ENCODE measurements at places on chromosomes 7 and 10. TPM values are rescaled to one million over a fixed set of nuclear protein-coding genes. Genes with fewer than 3 reads are reported as not detected.

DNA sequence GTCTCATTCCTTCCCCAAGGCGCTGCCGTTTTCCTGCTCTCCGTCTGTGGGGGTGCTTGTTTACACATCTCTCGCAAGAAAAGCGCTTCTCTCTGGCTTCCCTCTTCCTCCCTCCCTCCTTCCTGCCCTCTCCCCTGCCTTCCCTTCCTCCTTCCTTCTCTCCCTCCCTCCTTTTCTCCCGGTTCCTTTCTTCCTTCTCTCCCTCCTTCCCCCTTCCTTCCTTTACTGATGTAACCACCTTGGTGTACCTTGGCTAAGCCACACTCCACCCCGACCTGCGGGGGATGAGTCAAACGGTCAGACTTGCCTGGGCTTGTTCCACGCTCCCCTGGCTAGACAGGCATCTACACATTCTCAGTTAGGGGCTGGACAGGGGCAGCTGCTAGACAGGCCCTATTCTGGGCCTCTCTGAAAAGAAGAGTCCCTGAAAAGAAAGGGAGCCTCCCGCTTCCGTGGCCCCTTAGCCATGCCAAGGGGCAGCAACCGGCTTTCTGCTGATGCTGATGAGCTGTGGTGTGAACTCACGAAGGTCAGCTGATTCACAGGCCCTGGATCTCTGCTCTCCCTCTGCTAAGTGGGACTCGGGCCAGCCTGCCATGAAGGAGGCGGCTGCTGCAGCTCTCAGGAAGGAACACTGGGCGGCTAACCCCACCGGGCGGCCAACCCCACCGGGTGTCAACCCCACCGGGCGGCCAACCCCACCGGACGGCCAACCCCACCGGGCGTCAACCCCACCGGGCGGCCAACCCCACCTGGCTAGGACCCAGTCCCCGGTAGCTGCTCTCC is 216.8 kb downstream of the TCERG1L start:
- no peak for DNase-seq

RASA4B gene
- 8.5 TPM for total RNA-seq

DNA sequence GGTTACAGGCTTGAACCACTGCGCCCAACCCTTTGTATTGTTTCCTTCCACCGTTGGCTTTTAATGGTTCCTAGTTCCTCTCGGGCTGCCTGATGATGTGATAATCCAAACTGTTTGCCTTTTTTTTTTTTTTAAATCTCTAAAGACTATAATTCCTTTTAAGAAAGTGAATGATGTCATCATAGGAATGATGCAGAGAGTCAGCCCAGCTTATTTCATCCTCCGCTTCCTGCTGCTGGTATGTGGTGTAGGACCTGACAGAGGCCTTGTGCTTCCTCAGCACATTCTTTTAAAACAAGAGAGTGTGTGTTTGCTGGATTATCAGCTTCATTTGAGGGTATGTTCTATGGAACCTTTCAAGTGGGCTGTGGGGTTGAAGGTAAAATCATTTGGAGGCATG is 241.4 kb downstream of the LRMDA start:
- no peak for DNase-seq

GRCh38 chr7:2050511-2050866 is 182.3 kb downstream of the MAD1L1 start:
- DNase-seq = no peak
